IPS DF 19.7 (cell line): ENCODE measurements at places on chromosomes 1 and 21.

DNA sequence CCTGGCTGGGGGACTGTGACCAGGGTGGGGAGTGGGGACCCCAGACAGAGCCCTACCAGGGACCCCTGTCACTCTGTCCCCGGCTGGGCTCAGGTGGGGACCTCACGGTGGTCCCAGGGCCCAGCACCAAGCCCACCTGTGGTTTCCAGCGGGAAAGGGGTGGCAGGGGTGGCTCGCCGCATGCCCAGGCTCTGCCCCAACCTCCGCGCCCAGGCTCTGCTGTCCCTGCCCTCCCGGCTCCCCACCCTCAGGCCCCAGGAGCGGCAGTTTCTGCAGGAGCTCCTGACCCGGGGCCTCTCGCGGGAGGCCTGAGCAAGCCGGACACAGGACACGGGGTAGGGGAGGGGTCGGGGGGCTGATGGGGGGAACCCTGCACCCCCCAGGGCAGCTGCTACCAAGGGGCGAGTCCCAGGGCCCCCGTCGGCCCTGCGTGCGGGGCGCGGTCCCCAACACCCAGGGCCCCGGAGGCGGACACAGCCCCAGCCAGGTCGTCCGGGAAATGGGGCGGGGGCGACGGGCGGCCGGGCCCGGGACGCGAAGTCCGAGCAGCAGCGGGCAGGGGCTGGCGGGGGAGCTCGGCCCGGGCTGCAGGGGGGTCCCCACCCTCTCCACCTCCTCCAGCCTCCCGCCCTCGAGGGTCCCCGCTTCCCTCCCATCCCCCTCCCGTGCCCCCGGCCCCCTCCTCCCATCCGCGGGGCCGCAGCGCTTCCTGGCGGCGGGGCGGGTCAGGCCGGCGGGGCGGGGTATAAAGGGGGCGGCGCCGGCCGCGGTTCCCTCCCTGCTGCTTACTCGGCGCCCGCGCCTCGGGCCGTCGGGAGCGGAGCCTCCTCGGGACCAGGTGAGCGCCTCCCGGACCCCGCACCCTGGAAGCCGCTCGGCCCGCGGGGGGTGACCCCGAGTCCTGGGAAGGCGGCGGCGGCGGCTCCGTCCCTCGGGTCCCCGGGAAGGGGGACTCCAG lies at the start of gene COL6A2:
TSS of gene COL6A2 (plus strand) at position 777 of the 958 bp plus-strand sequence.
- DNase-seq = no peak

GRCh38 chr1:17648457-17649145 lies 106.5 kb upstream of the ACTL8 start:
- DNase-seq = no peak

- DNase-seq = no peak
Observed at GRCh38 chr21:43598416-43599120, 60.7 kb downstream of the HSF2BP start.

- DNase-seq = no peak
Observed at GRCh38 chr1:242005866-242006535, 7.1 kb upstream of the MAP1LC3C start.

DNA sequence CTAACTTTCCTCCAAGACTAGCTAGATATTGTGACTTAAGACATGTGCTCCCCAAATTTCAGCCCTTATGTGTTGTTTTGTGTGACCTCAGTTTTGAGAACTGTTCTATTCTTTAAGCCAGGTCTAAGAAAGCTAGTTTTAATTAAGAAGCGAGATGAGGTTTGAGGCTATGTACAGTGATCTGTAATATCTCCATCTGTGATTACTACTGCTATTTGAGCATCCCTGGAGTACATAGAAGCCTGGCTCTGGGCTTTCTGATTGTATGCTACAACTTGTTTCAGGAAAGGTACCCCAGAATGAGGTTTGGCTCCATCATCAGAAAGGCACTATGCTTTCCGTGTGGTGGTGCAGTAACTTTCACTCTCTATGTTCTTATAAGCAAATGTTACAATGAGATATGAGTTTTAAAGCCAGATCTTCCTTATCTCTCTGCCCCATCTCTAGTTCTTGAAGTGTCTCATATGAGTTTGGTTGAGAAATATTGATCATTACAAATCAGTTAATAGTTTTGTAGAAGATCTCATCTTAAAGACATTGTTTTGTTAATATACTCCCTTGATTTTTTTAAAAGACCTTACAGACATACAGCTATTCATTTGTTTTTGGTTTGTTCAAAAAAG lies 605 bp downstream of the RGS4 start:
- no peak for DNase-seq

GRCh38 chr1:244761279-244761678 lies 74.2 kb upstream of the COX20 start:
- no peak for DNase-seq

GRCh38 chr1:218475275-218475674 lies 130.1 kb downstream of the TGFB2 start:
- no peak for DNase-seq

DNA sequence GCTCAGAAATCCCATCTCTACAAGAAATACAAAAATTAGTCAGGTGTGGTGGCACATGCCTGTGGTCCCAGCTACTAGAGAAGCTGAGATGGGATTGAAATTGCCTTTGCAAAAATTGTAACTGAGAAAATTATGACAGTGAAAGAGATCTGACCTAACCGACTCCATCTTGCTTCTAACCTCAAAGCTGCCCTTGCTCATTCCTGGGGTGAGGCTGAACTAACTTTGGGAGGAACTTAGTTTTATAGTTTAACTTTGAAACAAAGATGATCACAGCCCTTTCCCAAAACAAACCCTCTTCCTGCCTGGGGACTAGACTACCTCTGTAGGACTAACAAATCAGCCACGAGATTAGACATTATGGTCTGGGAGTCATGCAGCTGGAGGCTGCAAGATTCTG lies 33.8 kb upstream of the ERO1B start:
- DNase-seq = no peak

DNA sequence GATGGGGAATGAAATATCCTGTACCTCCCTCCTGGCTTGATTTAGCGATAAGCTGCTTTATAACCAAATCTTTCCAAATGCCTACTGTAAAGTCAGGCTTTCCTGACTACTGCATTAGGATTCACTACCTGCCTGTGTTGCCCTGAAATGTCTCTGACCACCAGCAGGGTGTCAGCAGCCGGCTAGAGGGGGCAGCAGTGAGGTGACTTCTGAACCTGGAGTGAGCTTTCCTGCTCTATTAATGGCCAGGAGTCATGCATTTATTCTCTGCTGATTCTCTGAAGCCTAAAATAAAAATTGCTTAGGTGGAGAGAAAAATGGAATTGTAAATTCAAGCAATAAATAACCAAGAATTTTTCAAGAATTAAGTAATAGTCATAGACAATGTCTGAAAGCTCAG lies 2.5 kb downstream of the BACE2 start:
- DNase-seq = no peak

DNA sequence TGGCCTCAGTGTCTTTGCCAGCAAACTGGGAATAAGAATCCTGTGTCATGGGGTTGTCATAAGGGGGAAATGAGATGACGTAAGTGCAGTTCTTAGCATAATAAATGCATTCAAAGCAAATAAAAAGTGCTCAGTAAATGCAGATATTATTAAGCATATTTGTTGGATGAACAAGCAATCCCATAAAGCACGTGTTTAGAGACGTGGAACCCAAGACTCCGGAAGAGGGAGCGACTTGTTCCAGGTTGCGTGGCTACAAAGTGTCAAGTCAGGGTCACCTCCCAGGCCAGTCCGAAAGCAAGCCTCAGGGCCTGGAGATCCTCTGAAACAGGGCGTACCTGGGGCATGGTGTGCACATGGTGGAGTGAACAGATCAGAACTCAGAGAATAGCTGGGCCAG lies 58.0 kb upstream of the LAPTM5 start:
- no peak for DNase-seq

- DNase-seq = no peak
Observed at GRCh38 chr21:45304476-45304830, 16.8 kb upstream of the POFUT2 start.

DNA sequence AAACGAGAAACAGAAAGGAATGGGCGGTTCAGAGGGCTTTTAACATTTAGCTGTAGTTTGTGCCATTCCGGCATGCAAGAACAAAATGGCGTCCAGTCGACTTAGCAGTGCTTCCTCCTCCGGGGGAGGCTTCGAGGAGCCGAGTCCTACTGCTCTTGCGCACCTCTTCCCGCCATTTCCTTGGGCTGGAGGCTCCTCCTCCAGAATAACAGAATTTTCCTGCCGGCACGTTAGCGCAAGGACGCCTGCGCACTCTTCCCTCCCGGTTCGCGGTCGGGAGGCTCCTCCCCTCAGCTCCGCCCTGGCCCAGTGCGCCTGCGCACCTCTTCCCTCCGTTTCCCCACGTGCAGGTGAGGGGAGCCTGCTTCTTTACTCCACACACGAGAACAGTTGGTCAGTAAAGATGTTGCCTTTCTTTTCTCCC lies 1.0 kb downstream of the DMRTB1 start:
- DNase-seq = no peak

DNA sequence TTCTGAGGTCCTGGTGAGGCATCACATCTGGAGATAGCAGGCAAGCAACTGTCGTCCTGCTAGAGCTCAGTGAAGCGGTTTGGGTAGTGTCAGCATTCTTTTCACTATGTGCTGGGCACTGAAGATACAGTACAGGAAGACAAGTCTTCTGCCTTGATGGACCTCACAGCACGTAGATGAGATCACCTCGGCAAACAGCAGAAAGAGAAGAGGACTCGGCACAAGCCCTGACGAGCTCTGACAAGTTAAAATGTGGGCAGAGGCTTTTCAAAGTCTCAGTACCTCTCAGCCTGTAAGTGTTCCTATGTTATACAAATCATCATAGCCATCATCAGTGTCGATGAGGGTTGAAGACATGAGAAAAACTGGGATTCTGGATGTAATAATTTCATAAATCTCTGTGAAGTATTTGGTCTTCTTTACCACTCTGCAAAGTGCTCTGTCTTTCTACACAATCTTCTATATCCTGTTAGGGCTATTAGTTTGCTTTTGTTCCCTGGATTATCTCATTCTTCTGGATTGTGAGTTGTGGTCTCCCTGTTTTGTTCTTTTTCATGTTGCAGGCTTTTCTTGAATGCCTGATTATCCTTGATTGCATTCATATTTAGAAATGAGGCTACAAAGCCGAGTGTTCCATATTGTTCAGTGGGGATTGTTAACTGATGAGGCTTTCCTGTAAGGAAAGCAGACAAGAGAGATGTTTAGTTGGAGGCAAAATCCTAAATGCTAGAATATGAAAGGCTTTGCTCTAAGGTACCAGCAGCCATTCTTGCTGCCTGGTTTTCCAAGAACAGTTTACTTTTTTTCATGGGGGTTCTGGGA lies 24.2 kb downstream of the MAEL start:
- no peak for DNase-seq

DNA sequence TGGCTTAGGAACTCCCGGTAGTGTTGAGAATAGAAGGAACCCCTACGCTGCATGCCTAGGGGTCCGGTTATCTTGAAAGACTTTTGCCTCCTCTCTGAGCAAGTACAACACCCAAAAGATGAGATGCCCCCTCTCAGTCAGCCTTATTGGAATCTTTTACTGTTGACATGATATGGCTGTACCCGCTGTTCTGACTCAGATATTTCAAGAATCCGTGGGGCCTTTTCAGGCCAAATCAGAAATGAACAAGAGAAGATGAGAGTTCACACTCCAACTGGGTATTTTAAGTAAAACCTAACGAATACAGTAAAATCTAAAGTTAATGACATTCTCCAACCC lies 164.2 kb downstream of the PPIAL4G start:
- no peak for DNase-seq

- no peak for DNase-seq
Observed at GRCh38 chr1:232423591-232423990, 206.3 kb downstream of the SIPA1L2 start.

- DNase-seq = no peak
Observed at GRCh38 chr1:161838885-161839284, 72.8 kb downstream of the ATF6 start.

GRCh38 chr1:9761855-9762254 lies 61.9 kb downstream of the CLSTN1 start:
- DNase-seq = no peak

GRCh38 chr1:168553680-168554553 lies 10.1 kb upstream of the XCL2 start:
- no peak for DNase-seq

- DNase-seq = no peak
Observed at GRCh38 chr1:154170547-154171222, 15.8 kb upstream of the NUP210L start.

GRCh38 chr21:17393413-17393812 lies 119.4 kb upstream of the CXADR start:
- DNase-seq = no peak

- DNase-seq = no peak
Observed at GRCh38 chr21:41233916-41234315, 66.0 kb downstream of the BACE2 start.

DNA sequence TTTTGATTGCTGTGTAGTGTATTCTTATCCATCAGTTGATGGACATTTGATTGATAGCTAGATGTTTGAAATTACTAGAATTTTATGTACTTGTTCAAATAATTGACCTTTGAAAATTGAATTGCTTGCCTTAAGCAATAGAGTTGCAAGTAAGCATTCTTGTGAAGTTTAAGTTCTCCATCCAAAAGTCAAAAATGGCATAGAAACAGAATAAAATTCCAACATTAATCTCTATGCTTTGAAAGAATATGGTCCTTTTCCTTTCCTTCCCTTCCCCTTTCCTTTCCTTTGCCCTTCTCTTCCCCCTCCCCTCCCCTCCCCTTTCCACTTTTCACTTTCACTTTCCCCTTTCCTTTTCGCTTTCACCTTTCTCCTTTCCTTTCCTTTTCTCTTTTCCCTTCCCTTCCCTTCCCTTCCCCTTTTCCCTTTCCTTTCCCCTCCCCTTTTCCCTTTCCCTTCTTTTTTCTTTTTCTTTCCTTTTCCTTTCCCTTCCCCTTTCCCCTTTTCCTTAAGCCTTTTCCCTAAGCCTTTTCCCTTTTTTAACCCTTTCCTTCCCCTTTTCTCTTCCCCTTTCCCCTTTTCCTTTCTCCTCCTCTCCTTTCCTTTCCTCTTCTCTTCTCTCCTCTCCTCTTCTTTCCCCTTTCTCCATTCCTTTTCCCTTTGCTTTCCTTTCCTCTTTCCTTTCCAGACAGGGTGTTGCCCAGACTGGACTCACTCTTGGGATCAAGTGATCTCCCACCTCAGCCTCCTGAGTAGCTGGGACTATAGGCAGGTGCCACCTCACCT lies 67.4 kb downstream of the SASS6 start:
- DNase-seq = no peak

- no peak for DNase-seq
Observed at GRCh38 chr1:244128591-244129383, 77.7 kb downstream of the ZBTB18 start.

GRCh38 chr1:163820766-163821165 lies 499.0 kb downstream of the NUF2 start:
- no peak for DNase-seq

DNA sequence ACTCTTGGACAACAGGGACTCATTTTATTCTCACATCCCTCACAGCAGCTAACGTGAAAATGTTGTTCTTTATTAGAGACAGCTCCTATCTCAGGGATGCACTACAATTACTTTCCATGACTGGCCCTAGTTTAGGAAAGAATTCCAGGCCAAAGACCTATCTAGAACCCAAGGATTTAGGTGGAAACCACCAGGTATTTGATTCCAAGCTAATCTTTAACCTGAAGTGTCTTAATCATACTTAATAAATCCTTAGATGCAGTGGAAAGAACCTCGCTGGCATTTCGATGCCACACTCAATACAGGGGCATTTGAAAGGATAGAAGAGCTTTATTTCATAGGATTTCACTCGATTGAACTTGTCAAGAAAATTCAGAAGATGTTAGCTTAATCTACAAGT lies 218.3 kb downstream of the KIF26B start:
- DNase-seq = no peak

GRCh38 chr1:11098931-11099309 lies 749 bp downstream of the EXOSC10 start:
- no peak for DNase-seq

GRCh38 chr1:162929177-162929576 lies 68.2 kb upstream of the CCDC190 start:
- no peak for DNase-seq
